Progenitor cell of endocrine pancreas (in vitro differentiated cells): ENCODE measurements at places on chromosomes 4 and X. TPM values are rescaled to one million over a fixed set of nuclear protein-coding genes. Genes with fewer than 3 reads are reported as not detected.
A peak's percentile ranks its signal among the peaks of the same experiment; 100 is the strongest.

The ZCCHC4 gene
- 12.1 and 12.7 TPM in 2 replicates for total RNA-seq

The CABS1 gene
- total RNA-seq, result not detected in 2 replicates

The JCHAIN gene
- not detected in 2 replicates for total RNA-seq

The TADA2B gene
- total RNA-seq, result 21.2 and 21.8 TPM in 2 replicates

The CFI gene
- 0.24 TPM in 1 of 2 replicates, not detected in the other for total RNA-seq

The PABPC1L2A gene
- not detected in 2 replicates for total RNA-seq

The NDUFB11 gene
- total RNA-seq, result 87.8 and 94.1 TPM in 2 replicates

The GAGE13 gene
- total RNA-seq, result not detected in 2 replicates

The CFAP47 gene
- 1.5 and 1.7 TPM in 2 replicates for total RNA-seq

The STATH gene
- not detected in 2 replicates for total RNA-seq

The SMR3B gene
- not detected in 2 replicates for total RNA-seq

The GPC3 gene
- total RNA-seq, result 197 and 259 TPM in 2 replicates

The ADH1A gene
- 5.6 TPM in 2 replicates for total RNA-seq

- no peak overlapping the region for H3K4me3 ChIP-seq
- peaks cover 6% of the 10 kb centered on the region for H3K4me1 ChIP-seq
- no peak for DNase-seq
- H3K27me3 ChIP-seq, result peaks cover 3% of the 10 kb centered on the region
These were observed 75.8 kb downstream of the STIM2 start for GRCh38 chr4:26936284-26937065.

GRCh38 chrX:17459008-17459611, 84.1 kb downstream of the NHS start:
- no peak overlapping the region for H3K27ac ChIP-seq
- peaks cover 27% of the 10 kb centered on the region for H3K4me1 ChIP-seq
- no peaks in the 10 kb centered on the region for H3K36me3 ChIP-seq
- no peak overlapping the region for H3K4me3 ChIP-seq

GRCh38 chr4:7427831-7428260, 6.9 kb downstream of the PSAPL1 start:
- peaks cover 16% of the 10 kb centered on the region for H3K4me1 ChIP-seq
- no peaks in the 10 kb centered on the region for H3K36me3 ChIP-seq
- H3K27me3 ChIP-seq, result no peaks in the 10 kb centered on the region
- no peak overlapping the region for H3K4me3 ChIP-seq
- DNase-seq, result no peak

GRCh38 chr4:68299492-68300457, 50.1 kb downstream of the YTHDC1 start:
- no peak overlapping the region for H3K4me3 ChIP-seq
- no peak for DNase-seq
- peaks cover 6% of the 10 kb centered on the region for H3K4me1 ChIP-seq
- peaks cover 2% of the 10 kb centered on the region for H3K36me3 ChIP-seq
- H3K27ac ChIP-seq, result no peak overlapping the region

GRCh38 chrX:71541210-71542022, 8.5 kb downstream of the OGT start:
- peaks cover 10% of the 10 kb centered on the region for H3K36me3 ChIP-seq
- H3K27me3 ChIP-seq, result no peaks in the 10 kb centered on the region
- no peak overlapping the region for H3K27ac ChIP-seq
- peaks cover 7% of the 10 kb centered on the region for H3K4me1 ChIP-seq
- no peak for DNase-seq

- no peak for DNase-seq
- no peaks in the 10 kb centered on the region for H3K4me1 ChIP-seq
- no peak overlapping the region for H3K4me3 ChIP-seq
- H3K36me3 ChIP-seq, result no peaks in the 10 kb centered on the region
- H3K27me3 ChIP-seq, result no peaks in the 10 kb centered on the region
These were observed 144.9 kb downstream of the SPANXA1 start for GRCh38 chrX:141439651-141440050.

- H3K4me3 ChIP-seq, result no peak overlapping the region
- no peaks in the 10 kb centered on the region for H3K27me3 ChIP-seq
- DNase-seq, result no peak
- no peak overlapping the region for H3K27ac ChIP-seq
These were observed 16.2 kb downstream of the UBE2K start for GRCh38 chr4:39714166-39714565.

DNA sequence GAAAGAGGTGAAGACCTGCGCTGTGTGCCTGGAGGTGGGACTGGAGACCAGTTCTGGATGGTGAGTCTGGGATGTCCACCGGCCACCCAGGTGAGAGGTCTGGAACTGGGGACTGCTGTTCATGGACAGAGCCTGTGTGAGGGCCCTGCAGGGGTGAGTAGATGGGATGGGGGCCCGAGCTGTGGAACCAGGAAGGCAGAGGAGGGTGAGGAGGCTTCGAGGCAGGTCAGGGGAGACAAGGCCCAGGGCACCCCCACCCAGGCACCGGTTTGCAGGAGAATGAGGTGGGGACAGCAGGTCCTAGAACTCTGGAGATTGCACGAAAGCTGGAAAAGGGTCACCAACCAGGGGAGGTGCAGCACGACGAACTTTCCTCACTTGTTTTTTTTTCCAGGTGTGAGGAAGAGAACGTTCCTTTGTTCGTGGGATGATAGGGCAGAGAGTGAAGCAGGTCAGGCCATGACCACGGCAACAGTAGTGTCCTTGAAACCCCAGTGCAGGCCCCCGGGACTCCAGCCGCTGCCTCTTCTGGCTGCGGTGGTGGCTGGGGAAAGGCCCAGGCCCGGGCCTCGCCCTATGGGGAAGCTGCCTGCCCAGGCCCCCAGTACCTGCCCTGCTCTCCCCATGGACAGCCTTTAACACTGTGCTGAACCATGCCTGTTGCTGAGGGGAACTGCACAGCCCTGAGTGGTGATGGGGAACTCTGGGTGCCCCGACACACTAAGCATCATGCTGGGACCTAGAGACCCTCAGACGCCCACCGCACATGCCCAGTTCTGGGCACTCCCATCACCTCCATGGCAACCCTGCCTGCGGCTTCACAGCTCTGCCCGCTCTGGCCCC, 22.9 kb downstream of the TNIP2 start:
- H3K36me3 ChIP-seq, result peaks cover 31% of the 10 kb centered on the region
- no peaks in the 10 kb centered on the region for H3K27me3 ChIP-seq
- DNase-seq, result no peak
- H3K27ac ChIP-seq, result peak overlapping the region; percentile 83
- no peaks in the 10 kb centered on the region for H3K4me1 ChIP-seq

DNA sequence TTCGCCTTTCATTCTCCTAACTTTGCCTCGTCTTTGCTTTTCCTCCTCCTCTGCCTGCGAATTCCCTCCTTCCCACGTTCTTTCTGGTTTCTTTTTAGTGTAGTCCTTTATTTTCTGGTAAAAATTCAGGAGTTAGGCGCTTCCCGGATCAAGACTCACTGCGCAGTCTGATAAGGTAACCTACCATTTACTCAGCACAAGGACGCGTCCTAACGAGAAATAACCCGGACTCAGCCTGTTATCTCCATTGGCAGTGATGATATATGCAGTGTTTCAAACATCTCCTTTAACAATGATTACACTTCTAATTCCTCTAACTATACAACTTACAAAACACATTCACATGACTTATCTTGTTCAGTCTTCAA, 357 bp upstream of the ETNPPL start:
- peak overlapping the region; percentile 85 for H3K4me3 ChIP-seq
- no peaks in the 10 kb centered on the region for H3K36me3 ChIP-seq
- peaks cover 6% of the 10 kb centered on the region for H3K4me1 ChIP-seq
- H3K27ac ChIP-seq, result no peak overlapping the region

GRCh38 chrX:103107836-103108235, 14.9 kb upstream of the NXF3 start:
- H3K27me3 ChIP-seq, result no peaks in the 10 kb centered on the region
- no peak overlapping the region for H3K4me3 ChIP-seq
- no peak overlapping the region for H3K27ac ChIP-seq
- H3K4me1 ChIP-seq, result no peaks in the 10 kb centered on the region
- peaks cover 10% of the 10 kb centered on the region for H3K36me3 ChIP-seq
- no peak for DNase-seq

GRCh38 chr4:75065909-75066308, 133.0 kb downstream of the PARM1 start:
- H3K27ac ChIP-seq, result no peak overlapping the region
- no peaks in the 10 kb centered on the region for H3K27me3 ChIP-seq
- no peak for DNase-seq

GRCh38 chr4:185457136-185457535, 14.4 kb downstream of the CCDC110 start:
- H3K27me3 ChIP-seq, result peaks cover 12% of the 10 kb centered on the region
- H3K4me1 ChIP-seq, result peaks cover 5% of the 10 kb centered on the region
- no peak overlapping the region for H3K27ac ChIP-seq
- H3K4me3 ChIP-seq, result no peak overlapping the region

DNA sequence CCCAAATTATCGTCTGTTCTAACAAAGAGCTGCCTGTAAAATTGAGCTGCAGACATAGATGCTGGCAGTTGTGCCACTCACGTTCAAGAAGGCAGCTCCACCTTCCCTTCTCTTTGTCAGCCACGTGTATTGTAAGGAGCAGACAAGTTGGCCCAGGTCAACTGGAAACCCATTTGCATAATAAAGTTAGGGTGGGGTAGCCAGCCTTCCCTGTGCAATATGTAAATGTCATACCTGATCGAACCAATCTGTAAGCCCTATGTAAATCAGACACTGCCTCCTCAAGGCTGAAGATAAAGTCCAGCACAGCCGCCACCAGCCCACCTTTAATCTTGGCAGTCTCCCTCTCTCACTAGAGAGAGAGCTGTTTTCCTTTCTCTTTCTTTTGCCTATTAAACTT, 117.2 kb downstream of the TMEM144 start:
- no peak overlapping the region for H3K27ac ChIP-seq
- no peak overlapping the region for H3K4me3 ChIP-seq
- no peaks in the 10 kb centered on the region for H3K27me3 ChIP-seq
- no peaks in the 10 kb centered on the region for H3K4me1 ChIP-seq
- H3K36me3 ChIP-seq, result no peaks in the 10 kb centered on the region

GRCh38 chr4:118867311-118868067, 21.2 kb upstream of the SYNPO2 start:
- no peak for DNase-seq
- no peak overlapping the region for H3K4me3 ChIP-seq
- H3K36me3 ChIP-seq, result no peaks in the 10 kb centered on the region
- no peak overlapping the region for H3K27ac ChIP-seq

DNA sequence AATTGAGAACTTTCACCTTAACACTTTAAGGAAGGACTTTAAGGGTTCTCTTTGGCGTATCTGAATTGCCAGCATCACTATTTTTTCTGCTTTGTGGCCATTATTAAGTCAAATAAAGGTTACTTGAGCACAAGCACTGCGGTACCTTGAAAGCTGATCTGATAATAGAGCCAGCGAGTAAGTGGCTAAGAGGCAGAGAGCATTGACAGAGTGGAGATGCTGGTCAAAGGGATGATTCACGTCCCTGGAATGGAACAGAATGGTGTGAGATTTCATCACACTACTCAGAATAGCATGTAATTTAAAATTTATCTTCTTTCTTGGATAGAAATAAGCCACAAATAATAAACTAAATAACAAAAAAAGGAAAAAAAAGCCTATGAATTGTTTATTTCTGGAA, 57.1 kb upstream of the NPFFR2 start:
- no peak overlapping the region for H3K27ac ChIP-seq
- peaks cover 9% of the 10 kb centered on the region for H3K4me1 ChIP-seq
- no peak overlapping the region for H3K4me3 ChIP-seq
- no peaks in the 10 kb centered on the region for H3K27me3 ChIP-seq

GRCh38 chrX:113274345-113274744, 433.7 kb upstream of the AMOT start:
- no peaks in the 10 kb centered on the region for H3K27me3 ChIP-seq
- no peaks in the 10 kb centered on the region for H3K4me1 ChIP-seq
- DNase-seq, result no peak
- no peaks in the 10 kb centered on the region for H3K36me3 ChIP-seq

DNA sequence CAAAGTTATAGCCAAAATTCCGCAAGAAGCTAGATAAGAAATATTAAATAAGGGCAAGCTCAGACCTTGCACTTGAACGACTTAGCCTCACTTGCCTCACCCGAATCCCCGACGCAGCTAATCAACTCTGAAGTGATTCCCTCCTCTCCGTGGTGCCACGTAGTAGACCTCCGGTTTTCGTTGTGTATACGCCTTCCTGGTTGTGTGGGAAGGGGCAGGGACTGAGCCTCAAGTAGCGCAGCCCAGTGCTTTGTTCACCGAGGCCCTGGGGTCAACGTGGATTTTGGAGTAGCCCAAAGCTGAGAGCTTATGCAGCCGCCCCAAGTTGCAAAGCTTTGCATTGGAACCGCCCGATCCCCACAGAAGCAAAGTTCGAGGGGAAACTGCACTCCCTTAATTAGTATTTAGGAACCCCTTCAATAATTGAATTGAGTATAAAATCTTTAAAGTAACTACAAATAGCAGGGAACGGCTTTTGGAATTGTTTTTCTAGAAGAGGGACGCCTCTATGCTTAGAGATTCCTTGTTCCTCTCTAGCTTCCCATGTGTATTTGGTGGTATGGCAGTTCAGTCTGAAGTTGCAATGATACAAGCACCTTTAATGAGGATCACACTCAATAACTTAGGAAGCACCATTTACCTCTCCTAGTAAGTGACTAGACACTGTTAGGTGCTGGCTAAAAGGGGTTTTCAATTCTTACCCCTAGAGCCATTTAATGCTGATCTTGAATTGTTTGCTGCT, 55.7 kb downstream of the LINC00632 start:
- H3K36me3 ChIP-seq, result no peaks in the 10 kb centered on the region
- DNase-seq, result no peak
- H3K27ac ChIP-seq, result no peak overlapping the region
- peaks cover 8% of the 10 kb centered on the region for H3K4me1 ChIP-seq

- peaks cover 13% of the 10 kb centered on the region for H3K4me1 ChIP-seq
- H3K4me3 ChIP-seq, result no peak overlapping the region
- H3K27me3 ChIP-seq, result no peaks in the 10 kb centered on the region
These were observed 847.8 kb downstream of the RAPGEF2 start for GRCh38 chr4:159950707-159951106.

GRCh38 chr4:14125375-14126129, 498.0 kb upstream of the BOD1L1 start:
- no peak overlapping the region for H3K27ac ChIP-seq
- DNase-seq, result no peak
- H3K36me3 ChIP-seq, result no peaks in the 10 kb centered on the region
- H3K4me1 ChIP-seq, result no peaks in the 10 kb centered on the region

DNA sequence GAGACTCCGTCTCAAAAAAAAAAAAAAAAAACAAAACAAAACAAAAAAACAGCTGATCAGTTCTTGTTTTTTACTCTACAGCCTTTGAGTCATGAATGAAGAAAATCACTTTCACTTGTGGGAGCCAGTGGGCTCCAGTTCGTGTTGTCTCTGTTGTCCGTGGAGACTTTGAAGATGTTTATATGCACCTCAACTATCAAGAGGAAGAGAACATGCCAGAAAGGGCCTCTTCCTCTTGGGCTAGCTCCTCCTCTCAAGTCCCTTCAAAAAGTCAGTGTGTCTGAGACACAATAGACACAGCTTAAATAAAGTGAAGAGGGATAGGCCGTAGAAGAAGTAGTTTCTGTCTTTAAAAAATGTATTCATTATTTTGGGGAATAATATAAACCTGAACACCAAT, 182.7 kb downstream of the KDR start:
- H3K27ac ChIP-seq, result no peak overlapping the region
- H3K36me3 ChIP-seq, result no peaks in the 10 kb centered on the region
- no peak for DNase-seq
- no peak overlapping the region for H3K4me3 ChIP-seq
- peaks cover 12% of the 10 kb centered on the region for H3K4me1 ChIP-seq
- peaks cover 7% of the 10 kb centered on the region for H3K27me3 ChIP-seq

GRCh38 chrX:17160975-17161374, 214.0 kb upstream of the NHS start:
- H3K36me3 ChIP-seq, result peaks cover 2% of the 10 kb centered on the region
- DNase-seq, result no peak
- peaks cover 3% of the 10 kb centered on the region for H3K27me3 ChIP-seq
- H3K27ac ChIP-seq, result no peak overlapping the region
